Spleen (tissue), 13 donors: ENCODE measurements at places on chromosomes 16 and 17. TPM values are rescaled to one million over a fixed set of nuclear protein-coding genes. Genes with fewer than 3 reads are reported as not detected.
A peak's percentile ranks its signal among the peaks of the same experiment; 100 is the strongest.

Gene SDR42E1
- 3.2 TPM for total RNA-seq

Gene TBC1D3I
- total RNA-seq = 0.60 TPM

Gene TRPV3
- 0.98 TPM for total RNA-seq

Gene MNT
- 27.6 TPM for total RNA-seq

DNA sequence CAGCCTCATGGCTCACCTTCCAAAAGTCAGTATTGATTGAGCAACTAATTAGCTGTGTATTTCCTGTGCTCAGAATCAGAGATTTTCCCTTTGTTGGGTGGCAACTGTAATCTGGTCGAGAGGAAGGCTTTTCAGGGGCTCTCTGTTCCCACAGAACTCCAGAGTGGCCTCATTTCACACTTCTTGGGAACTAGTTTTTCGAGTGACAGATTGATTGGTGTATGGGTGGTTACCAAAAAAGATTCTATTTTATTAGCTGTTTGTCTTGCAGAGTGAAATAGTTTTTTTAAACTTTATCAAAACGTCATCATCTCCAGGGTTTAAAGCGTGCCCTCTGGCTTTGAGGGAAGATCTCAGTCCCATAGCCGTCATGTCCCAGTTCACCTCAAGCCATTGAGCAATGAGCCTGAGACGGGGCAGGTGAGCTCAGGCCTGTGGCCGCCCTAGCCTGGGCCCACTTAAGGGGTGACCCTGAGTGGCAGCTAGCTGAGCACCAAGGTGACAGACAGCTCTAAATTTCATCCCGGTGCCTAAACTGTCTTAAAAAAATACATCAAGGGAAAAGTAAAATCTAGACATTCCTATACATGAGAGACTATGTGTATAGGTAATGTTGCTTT lies 53.0 kb downstream of the SMPD3 start:
- H3K27ac ChIP-seq = no peak overlapping the region
- no peaks in the 10 kb centered on the region for H3K4me1 ChIP-seq
- DNase-seq = peak; percentile 24
- H3K36me3 ChIP-seq = no peaks in the 10 kb centered on the region

GRCh38 chr16:25151996-25152395 lies 40.5 kb downstream of the LCMT1 start:
- H3K36me3 ChIP-seq = peaks cover 82% of the 10 kb centered on the region
- H3K27ac ChIP-seq = no peak overlapping the region
- no peak for DNase-seq

GRCh38 chr16:50280932-50281331 lies 14.6 kb downstream of the ADCY7 start:
- peak overlapping the region; percentile 97 for H3K27ac ChIP-seq
- no peak overlapping the region for H3K4me3 ChIP-seq
- peaks cover 97% of the 10 kb centered on the region for H3K4me1 ChIP-seq
- DNase-seq = peak; percentile 77
- no peaks in the 10 kb centered on the region for H3K36me3 ChIP-seq

DNA sequence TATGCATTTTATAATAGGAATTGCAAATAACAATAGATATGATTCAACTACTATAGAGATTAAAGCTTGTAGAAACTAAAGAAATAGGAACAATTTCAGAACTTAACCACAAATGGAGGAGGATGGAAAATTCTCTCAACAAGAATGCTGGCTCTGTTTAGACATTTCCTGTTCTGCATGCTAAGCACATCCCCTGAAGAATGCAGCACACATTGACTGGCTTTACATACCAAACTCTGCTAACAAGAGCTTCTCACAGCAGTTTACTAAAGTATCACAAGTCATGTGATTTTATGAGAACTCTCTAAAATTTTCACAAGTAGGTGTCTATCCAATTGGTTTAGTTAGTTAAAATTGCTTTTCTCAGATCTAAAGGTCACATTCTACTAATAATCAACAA lies 85.2 kb downstream of the SPAG9 start:
- DNase-seq = no peak
- H3K27ac ChIP-seq = peak overlapping the region; percentile 52
- peaks cover 44% of the 10 kb centered on the region for H3K36me3 ChIP-seq
- peaks cover 11% of the 10 kb centered on the region for H3K4me1 ChIP-seq
